ENCODE measurements at places on chromosomes 3 and 15.

DNA sequence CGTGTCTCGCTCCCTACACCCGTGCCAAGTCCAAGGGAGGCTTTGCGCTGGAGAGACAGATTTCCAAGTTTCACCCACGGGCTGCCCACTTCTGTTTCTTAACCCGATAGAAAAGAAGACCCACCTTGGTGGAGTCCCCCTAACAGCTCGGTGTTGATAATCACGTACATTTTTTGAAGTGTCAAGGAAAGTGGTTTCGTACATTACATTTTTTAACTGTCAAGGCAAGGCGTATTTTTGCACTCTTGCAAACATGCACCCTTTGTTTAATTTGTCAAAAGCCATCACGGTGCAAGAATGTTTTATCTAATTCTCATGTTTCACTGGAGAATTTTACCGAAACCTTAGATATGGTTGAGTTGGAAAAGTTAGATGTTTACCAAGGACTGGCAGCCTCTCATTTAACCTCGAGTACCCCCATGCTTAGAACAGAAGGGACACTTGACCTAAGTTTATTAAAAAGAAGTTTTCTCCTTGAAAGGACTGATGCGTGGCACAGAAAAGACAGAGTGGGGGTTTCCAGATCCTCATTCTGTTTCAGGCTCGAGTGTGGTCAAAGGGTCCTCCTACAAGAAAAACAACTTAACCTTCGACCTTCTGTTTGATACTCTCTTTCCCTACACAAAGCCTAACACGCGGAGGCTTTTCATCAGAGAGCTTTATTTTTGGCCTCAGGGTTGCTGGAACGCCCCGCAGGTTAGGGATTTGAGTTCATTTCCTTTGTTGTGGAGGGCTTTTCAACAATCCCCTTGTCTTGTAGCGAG lies 882 bp downstream of the GXYLT2 start:
- no peak for DNase-seq

DNA sequence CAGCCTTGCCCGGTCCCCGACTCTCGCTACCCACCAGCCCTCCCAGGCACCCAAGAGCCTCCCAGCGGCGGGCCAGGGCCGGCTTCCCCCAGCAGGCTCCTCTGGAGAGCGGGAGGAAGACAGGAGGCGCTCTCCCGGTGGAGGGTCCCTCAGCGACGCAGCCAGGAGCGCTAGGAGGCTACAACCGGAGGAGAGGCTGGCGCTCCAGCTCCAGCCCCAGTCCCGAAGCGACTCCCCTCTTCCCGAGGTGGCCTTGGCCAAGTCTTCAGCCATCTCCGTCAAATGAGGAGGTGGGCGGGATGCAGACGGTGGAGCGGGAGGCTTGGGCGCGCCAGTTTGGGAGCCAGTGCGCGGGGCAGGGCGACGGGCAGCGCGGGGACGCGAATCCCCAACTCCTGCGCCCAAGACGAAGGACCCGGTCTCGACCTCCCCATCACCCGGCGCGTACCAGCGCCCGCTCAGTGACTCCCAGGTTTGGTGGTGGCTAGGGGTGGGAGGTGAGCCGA lies 722 bp downstream of the CHRNA3 start:
- DNase-seq: no peak

GRCh38 chr3:4807381-4808280 lies 171.6 kb upstream of the BHLHE40 start:
- DNase-seq: no peak

- no peak for DNase-seq
These were observed 159.1 kb upstream of the CTDSPL start for GRCh38 chr3:37702478-37703154.

DNA sequence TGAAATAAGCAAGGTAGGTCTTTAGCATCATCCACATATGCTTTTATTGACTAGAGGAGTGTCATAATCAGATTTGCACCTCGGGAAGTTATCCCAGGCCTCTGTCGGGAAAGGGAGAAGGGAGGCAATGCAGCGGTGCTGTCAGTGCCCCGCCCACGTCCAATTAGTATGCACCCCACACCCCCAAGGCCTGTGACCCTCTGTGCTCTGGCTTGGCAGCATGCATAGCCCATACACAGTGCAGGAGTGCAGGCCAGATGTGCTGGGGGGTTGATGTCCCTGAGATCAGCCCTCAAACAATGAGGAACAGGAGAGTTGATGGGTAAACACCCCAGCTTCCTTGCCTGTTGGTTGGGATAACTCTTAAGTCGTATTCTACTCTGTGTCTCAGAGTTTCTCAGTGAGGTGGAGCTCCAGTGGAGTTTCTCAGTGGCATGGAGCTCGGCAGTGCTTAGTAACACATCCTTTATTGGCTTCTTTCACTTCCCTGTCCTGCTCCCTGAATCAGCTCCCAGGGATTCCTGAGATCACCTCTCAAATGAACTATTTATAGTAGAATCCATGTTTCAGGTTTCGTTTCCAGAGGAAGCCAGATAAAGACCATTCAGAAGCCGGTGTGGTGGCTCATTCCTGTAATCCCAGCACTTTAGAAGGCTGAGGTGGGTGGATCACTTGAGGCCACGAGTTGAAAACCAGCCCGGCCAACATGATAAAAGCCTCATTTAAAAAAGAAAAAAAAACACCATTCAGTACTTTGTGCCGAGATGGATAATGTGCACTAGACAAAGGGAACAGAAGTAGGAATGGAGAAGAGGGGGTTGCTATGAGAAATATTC lies 26.7 kb upstream of the NDUFB4 start:
- no peak for DNase-seq

DNA sequence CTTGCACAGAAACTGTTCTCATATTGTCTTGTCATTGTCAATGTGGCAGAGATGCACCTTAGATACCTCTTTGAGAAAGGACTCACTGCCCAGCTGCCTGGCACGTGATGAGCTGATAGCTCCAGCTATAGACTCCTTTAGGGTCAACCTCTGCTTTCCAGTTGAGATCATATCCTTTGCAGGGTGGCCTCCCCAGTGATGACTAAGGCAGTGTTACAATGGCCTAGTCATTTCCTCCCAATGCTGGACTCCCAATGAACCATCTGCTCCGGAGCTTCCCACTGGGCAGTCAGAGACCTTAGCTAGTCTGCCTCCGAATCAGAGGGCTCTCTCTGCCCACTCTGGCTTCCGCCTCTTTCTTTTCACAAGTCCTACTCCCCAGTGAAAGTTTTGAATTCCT lies 79.5 kb downstream of the CHRD start:
- no peak for DNase-seq

DNA sequence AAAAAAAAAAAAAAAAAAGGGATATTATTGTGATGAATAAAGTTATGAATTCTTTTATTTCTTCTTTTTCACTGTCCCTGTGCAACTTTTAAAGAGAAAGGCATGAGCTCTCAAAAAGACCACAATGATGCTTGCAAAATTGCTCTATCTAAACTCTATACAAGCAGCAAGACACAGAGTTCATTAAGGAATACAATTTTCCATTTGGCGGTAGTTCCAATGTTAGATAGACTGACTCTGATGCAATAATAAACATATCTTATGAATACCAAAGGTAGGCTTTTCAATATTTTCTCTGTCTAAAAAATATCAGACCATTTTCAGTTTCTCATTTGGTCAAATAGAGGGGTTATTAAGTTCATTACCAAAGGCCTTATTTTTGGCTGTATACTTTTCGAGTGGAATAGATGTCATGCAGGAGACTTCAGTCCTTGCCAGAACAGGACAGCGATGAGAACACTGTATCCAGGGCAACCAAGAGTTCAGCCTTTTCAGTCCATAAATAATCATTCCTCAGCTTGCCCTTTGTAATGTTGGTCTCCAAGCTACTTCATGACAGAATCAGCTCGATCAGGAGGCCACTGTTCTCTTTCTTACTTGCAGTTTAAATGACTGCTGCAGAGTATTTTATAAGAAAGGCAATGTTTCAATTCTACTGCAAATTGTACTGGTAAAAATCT lies 162.9 kb upstream of the FAM3D start:
- DNase-seq: no peak

- no peak for DNase-seq
These were observed 126.5 kb upstream of the MITF start for GRCh38 chr3:69612791-69613190.

DNA sequence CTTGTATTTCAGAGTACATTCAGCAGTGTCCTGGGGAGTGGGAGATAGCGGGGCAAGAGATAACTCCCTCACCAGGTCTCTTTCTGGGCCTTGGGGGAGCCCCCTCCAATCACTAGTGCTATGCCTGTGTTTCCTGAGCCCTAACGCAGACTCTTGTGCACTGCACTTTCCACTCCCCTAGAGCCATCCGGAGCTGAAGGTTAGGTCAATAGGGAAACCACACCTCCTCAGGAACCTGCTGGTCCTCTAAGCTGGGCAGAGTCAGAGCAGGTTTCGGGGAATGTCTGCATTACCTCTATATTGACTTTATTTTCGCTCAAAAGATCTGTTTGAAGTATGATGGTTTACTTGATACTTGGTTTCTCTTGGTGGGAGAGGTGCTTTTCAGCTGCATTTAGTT lies 617.0 kb upstream of the ROBO1 start:
- no peak for DNase-seq

GRCh38 chr3:67947808-67948508 lies 293.5 kb upstream of the SUCLG2 start:
- DNase-seq: peak; percentile 5

DNA sequence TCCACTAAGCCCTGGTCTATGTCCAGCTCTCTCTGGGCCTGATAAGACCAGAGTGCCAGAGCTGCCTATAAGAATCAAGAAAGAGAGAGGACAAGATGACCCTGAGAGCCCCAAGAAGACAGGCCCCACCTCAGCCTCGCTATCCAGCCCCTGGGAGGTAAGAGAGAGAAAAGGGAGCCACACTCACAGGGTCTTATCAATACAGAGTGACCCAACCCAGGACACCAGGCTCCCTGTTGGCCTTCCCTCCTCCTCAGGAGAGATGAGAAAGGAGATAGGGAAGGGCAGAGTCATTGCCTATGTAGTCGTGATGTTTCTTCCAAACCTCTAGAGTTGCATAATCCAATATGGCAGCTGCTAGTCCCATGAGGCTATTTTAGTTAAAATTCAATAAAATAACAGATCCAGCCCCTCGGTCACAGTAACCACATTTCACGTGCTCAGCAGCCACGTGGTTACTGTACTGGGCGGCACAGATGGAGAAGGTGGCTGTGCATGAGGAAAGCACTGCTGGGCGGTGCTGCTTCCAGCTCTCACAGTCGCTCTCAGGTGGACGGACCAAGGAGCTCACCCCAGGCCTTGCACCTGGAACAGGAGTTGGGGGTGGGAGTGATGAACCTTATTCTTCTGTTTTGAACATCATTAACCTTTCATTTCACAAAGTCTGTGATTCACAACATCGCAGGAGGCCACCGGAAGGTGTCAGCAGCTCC lies 525.8 kb downstream of the SHQ1 start:
- DNase-seq: no peak

DNA sequence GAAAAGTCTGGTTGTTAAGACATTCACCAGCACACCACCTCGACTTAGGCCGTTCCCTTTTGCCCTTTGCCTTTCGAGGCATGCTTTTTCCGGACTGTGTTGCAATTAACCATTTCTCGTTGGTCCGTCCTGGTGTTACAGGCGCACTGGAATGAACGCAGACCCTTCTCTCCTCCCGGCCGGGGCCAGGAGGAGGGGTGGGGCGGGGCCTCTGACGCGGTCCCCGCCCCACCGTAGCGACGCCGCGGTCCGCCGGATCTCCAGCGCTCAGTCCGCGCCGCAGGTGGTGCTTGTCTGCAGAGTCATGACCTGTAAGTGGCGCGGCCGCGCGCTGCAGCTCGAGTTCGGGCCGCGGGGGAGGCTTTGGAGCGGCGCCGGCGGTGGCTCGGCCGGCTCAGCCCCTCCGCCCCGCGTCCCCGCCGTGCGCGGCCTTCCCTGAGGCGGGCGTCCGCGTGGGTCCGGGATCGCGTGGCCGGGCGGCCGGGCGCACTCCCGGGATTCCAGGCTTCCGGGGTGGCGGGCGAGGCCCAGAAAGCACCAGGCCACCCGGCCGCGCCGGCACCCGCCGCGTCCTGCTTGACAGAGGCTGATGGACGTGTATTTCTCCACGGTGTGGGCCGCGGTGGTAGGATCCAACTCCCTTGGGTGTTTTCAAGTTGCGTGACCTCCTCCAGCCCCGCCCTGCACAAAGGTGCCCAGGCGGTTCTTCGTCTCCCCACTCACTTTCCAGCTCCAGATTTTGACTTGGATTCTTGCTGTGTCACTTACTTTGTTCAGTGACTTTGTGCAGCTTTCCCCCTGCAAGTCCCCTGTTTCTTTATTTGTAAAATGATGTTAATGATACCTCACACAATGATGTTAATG lies at the start of gene NIT2:
TSS of gene NIT2 (plus strand) at position 270 of the 864 bp plus-strand sequence. CDS start at position 305, 35 bp downstream.
- DNase-seq: peak; percentile 79

- no peak for DNase-seq
These were observed 11.6 kb upstream of the SLC6A20 start for GRCh38 chr3:45807681-45808540.

- no peak for DNase-seq
These were observed 5.5 kb downstream of the DIS3L start for GRCh38 chr15:66298803-66299251.

DNA sequence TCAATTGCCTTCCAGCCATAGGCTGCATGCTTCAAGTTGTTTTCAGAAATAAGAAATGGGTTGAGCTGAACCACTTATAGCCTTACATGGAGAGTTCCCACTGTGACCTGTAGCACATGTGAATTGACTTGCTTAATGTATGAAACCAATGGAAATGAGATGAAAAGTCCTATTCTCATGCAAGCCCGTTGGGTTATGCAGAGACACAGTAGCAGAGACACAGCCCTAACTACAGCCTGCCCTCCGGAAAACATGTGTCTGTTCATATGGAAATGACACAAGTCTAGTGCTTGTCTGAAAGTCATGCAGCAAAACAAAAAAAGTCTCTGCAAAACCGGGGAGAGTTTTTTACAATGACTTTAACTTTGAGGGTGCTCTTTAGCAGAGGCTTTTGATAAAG lies 14.5 kb downstream of the HIGD2B start:
- no peak for DNase-seq

DNA sequence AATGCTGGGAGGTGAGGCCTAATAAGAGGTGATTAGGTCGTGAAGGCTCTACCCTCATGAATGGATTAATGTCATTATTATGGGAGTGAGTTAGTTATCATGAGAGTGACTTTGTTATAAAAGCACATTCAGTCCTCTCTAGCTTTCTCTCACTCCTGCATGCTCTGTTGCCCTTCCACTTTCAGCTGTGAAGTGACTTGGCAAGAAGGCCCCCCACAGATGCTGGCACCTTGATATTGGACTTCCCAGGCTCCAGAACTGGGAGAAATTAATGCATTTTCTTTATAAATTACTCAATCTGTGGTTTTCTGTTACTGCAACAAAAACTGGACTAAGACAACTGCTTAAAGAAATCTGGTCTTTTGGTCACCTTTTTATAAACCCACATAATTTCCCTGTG lies 144.3 kb downstream of the FBN1 start:
- no peak for DNase-seq

DNA sequence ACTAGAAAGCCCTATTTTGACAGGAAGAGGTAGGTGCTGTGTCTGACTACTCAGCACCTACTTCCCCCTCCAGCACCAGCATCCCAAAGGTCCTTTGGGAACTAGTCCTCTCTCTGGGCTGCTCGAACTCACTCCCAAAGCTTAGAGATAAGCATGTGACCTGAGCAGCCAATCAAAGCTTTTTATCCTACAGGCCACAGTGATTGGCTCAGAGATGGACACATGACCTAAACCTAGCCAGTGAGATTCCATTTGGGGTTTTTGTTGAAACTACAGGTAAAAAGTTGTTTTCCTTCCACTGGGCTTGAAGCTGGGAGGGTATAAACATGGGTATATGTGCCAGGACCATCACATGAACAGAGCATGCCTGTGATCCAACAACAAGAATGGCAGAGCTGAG lies 186.5 kb upstream of the PPP2R3A start:
- no peak for DNase-seq

Measured in stimulated activated CD4-positive, alpha-beta T cell treated with anti-CD3 and anti-CD28 coated beads, Interleukin-12 subunit alpha, Interleukin-12 subunit beta, amount 100 ng/mL, for 48 hours (primary cell).